ENCODE measurements at places on chromosomes 13 and 19. TPM values are rescaled to one million over a fixed set of nuclear protein-coding genes. Genes with fewer than 3 reads are reported as not detected.

- DNase-seq, result no peak
Measured at GRCh38 chr13:98033277-98034247, 80.1 kb downstream of the IPO5 start.

DNA sequence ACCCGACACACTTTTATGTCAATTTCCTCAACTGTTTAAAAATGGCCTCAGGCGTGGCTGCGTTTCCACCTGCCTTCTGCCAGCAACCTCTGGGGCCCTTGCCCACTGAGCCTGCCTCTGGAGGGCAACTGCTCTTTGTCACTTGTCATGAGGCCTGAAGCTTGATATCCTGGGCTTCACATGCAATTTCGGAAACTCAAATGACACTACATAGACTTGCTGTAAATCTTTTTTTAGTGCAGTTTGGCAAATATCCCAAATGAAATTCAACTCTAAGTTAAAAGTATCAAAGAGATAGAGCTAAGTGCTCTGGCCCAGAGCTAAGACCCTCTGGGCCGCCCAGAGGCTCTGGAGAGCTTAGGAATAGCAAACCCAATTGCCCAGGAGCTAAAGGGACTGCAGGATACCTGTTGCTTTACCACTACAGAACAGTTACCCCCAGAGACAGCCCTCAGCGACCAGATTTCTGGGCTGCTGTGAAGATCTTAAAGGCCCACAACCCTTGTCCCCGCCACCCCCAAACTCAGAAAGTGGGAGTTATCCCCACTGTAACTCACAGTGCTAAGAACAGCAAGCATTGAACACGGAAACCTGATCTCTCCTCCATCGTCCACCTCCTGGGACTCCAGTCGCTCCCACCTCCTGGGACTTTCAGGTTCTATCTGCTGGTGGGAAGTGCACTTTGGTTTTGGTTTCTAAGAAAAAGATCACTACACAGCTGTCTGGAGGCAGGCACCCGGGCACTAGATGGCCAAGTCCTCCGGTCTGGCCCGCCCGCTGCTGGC lies 19.4 kb downstream of the GJA3 start:
- no peak for DNase-seq

The KRTDAP gene
- 12,237 TPM for total RNA-seq

DNA sequence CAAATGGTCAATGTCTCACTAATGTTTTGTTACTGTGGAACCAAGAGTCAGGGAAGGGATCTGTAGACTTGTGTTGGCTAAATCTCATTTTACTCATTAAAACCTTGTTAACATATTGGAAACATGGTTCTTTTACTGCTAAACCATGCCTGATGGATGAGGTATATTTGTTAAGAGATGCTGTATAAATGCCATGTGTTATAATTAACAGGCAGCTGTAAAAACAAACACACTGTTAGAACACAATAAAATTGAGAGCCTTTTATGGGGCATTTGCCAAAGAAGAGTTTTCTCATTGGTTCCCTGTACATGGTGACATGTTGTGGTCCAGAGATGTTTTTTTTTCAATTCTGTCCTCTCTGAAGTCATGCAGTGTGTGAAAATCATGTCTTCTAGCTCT lies 121.9 kb downstream of the ESD start:
- DNase-seq, result no peak

- no peak for DNase-seq
Measured at GRCh38 chr13:110555601-110556223, 5.8 kb downstream of the RAB20 start.

The MYADM gene
- total RNA-seq, result 27.5 TPM

The NCCRP1 gene
- total RNA-seq, result 420 TPM

GRCh38 chr13:99377641-99378040 lies 70.4 kb upstream of the GPR183 start:
- no peak for DNase-seq

The EPSTI1 gene
- total RNA-seq, result 0.53 TPM

DNA sequence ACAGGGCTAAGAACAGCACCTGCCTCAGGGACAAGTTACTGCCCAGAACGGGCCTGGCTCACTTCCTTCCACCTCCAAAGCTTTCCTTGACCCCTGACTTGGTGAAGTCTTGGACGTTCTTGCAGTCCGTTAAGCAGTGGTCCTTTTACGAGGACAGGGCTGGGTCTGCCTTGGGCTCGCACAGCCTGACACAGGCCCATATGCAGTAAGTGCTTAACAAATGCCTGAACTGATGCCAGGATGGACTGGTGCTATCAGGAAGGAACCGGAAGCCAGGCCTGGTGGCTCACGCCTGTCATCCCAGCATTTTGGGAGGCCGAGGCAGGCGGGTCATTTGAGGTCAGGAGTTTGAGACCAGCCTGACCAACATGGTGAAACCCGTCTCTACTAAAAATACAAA lies 1.8 kb upstream of the PLK5 start:
- DNase-seq, result no peak

The RNF17 gene
- total RNA-seq, result not detected

The CERS1 gene
- total RNA-seq, result not detected

DNA sequence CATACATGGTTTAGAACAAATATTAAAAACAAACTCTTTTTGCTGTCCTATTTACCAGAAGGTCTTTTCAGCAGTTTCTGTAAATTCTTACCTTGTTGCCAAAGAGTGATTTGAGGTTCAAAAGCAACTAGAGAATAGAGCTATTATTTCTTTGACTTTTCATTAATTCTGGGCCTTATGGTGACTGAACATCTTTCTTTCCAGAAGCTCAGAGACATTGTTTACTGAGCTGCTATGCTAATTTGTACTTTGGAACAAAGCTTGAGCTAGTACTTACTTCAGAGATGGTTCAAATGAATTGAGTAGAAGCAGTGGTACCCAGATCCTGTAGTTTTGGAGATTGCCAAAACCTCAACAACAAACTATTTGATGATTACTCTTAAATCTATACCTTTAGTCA lies 331.2 kb downstream of the SPRY2 start:
- no peak for DNase-seq

DNA sequence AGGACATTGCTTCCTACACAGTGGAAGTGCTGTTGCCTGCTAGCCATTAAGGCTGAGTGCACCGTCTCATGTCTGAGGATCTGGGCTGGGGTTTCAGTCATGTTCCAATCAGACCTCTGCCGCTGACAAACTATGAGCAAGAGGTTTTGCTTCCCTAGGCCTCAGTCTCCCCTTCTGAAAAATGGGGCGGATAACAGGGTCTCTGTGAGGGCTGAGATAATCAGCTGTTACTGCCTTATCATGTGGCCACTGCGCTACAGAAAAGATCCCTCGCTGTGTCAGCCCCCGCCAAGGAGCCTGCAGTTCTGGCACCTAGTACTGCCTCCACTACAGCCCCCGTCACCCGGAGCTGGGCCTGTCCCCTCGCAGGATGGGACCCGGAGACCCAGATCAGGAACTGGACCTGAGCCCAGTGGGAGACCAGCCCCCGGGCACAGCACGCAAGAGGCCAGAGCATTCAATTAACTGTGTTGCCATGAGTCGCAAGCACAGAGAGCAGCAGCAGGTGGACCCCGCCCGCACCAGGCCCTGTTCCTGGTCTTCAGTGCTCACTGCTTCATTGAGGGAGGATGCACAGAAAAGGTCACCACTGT lies 3.0 kb upstream of the PNKP start:
- no peak for DNase-seq

The LIM2 gene
- not detected for total RNA-seq

DNA sequence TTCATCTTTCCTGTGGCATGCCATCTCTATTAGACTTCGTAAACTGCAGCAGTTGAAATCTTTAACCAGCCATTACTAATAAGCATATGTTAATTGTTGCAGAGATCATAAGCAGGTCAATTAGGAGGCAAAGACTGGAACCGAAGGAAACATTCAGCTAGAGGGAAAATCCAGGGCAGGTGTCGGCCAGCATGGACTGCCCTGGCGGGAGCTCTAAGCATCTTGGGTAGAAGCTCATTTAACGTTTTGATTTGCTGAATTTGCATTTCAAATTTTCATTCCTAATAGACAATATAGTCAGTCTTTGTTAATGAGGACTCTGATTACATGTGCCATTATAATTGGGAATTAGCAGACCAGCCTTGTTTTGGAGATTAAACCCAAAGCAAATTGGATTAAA lies 238.6 kb downstream of the POU4F1 start:
- DNase-seq, result no peak

DNA sequence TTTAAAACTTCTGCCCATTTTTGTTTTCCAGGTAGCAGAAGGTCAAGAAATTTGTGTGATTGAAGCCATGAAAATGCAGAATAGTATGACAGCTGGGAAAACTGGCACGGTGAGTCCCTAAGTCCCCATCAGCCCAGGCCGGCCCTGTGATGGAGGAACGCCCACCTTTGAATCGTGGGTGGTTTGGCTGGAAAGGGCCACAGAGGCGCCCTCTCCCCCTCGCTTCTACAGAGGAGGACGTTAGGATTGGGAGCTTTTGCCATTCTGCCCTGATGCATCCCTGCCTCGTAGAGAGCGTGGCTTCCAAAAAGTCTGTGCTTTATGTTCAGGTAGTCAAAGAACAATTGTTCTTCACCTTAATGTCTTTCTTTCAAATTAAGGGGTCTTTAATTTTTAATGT lies 60.9 kb downstream of the GGACT start:
- no peak for DNase-seq

The KLF1 gene
- total RNA-seq, result not detected

DNA sequence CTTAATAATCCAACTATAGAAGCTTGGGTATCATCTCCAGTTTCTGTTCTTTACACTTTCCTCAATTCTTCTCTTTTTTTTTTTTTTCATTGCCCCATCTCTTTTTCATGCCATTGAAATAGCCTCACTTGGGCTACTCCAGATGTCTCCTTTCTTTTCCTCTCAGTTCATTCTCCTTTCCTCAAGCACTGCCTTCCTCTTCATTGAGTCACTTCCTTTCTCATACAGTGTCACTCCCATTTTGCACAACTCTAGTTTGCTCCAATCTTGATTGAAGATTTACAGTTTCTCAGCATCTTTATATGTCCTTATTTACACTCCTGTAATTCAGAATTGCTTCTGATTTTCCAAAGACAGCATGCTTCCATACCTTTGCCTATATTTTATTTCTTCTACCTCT lies 61.3 kb downstream of the IPO5 start:
- no peak for DNase-seq

The SLC7A9 gene
- 0.40 TPM for total RNA-seq

GRCh38 chr13:56988543-56988942 lies 152.2 kb upstream of the PRR20A start:
- no peak for DNase-seq
